ENCODE measurements at places on chromosomes 1 and 21.

- no peak for DNase-seq
Observed at GRCh38 chr21:45802956-45803617, 159.6 kb downstream of the PCBP3 start.

- no peak for DNase-seq
Observed at GRCh38 chr1:94550800-94551241, 9.3 kb upstream of the F3 start.

GRCh38 chr21:44475266-44475845 is 20.0 kb downstream of the LRRC3 start:
- DNase-seq, result no peak

- DNase-seq, result no peak
Observed at GRCh38 chr1:234647758-234648157, 37.8 kb upstream of the IRF2BP2 start.

DNA sequence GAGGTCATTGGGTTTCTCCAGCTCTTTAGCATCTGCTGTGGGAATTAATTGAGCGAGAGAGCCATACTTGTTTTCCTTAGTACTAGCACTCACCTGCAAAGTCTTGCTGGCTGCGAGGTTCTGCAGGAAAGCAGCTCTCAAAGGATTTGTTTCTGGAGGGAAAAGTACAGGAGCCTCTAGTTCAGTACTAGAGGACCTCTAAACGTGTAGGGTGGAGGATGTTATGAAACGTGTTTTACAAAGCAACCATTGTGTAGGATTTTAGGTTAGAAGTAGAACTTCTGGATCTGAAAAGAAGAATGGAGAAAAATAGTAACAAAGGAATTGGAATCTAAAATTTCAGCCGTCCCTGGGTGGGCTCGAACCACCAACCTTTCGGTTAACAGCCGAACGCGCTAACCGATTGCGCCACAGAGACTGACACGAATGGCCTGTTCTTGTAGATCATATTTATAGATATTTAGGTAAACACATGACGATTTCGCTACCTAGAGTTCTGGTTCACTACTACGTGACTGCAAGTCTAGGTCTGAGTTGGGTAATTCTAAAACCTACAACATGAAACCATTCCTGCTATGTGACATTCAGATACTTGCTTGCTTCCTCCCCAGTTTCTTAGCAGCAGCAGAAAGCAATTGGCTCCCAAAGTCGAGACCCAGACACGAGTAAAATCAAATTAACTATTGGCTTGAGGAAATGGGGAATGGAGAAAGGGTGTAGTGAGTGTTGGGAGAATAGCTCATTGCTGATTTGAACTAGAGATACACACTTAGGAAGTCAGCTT is 60.2 kb upstream of the CFAP126 start:
- DNase-seq, result peak; percentile 70
